ENCODE measurements at places on chromosomes 4 and X.

GRCh38 chr4:10403633-10404445, 53.4 kb downstream of the ZNF518B start:
- peak; percentile 11 for DNase-seq

DNA sequence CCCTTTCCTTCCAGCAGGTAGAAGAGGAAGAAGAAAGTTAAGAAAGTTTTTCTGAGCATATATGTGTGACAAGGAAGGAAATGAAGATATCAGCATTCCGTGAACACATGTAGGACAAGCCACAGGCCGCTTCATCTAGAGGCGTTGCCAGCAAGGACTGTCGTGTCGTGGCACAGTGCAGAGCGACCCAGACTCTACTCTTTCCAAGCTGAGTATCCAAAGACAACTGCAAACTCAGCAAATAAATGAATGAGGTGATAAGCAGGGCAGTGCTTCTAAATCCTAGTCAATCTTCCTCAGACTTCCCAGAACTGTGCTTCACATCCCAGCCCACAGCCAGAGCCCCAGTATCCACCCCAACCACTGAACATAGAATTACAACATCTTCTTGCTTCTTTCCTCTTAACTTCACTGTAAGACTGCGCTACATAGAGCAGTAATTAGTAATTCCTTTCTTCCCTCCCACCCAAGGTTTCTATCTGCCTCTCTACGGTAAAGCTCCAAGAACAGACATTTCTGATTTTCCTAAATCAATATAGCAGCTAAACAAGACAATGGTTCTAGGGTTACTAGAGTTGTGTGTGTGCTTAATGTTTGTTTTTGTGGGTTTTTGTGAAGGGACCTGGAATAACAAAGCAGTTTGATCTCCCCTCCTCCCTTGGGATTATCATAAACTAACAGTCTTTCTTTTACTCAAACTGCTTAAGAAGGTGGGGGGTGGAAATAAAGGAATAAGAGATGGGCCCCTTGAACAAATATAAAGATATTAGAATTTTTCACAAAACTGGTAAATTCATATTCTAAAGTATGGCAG, 71.6 kb downstream of the PAPSS1 start:
- no peak for DNase-seq

- no peak for DNase-seq
Measured at GRCh38 chr4:184384056-184384809, 90.1 kb downstream of the IRF2 start.

DNA sequence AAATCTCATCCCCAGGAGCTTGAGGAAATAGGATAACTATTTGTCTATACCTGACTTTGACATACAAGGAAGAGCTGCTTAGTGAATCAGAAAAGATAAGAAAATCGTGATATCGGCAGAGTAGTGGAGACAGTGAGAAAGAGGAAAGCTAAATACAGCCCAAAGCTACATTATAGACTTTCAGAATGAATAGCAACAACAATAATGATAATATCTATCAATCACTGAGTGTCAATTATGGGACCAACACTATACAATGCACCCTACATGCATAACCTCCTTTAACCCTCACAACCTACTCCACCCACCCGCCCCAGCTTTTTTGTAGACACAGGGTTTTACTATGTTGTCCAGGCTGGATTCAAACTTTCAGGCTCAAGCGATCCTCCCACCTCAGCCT, 205.1 kb downstream of the PPP3CA start:
- no peak for DNase-seq

- no peak for DNase-seq
Measured at GRCh38 chrX:104745152-104745551, 179.2 kb downstream of the IL1RAPL2 start.

DNA sequence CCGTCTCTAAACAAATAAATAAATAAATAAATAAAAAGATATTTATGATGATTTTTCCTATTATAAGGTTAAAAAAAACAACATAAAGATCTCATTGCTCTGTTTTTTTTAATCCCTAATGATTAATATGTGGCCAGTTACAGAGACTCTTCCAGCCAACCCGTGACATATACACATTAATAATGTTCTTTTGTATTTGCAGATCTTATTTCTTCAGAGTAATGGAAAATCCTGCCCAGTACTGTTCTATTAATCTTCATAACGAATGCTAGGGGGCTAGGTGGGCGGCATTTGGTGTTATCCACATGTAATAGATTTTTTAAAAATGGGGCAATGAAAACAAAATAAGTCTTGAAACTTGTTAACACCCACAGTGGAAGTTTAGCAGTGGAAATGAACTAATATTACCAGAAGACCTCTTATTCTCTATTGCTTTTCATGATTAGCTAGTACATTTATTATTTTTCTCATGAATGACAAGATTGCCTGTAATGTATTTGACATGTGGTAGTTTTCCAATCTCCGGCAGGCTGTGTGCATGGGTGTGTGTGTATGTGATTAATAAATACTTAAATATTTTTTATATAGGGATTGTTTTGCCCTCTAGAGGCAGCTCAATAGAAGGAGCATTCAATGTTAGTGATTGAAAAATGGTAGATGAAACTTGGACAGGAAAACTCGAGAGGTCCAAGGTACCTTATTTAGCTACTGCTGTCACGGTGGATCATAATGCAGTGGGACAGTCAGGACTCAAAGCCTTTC, 457.4 kb downstream of the IL1RAPL1 start:
- no peak for DNase-seq

GRCh38 chr4:11635342-11635741, 206.6 kb upstream of the HS3ST1 start:
- DNase-seq, result no peak

DNA sequence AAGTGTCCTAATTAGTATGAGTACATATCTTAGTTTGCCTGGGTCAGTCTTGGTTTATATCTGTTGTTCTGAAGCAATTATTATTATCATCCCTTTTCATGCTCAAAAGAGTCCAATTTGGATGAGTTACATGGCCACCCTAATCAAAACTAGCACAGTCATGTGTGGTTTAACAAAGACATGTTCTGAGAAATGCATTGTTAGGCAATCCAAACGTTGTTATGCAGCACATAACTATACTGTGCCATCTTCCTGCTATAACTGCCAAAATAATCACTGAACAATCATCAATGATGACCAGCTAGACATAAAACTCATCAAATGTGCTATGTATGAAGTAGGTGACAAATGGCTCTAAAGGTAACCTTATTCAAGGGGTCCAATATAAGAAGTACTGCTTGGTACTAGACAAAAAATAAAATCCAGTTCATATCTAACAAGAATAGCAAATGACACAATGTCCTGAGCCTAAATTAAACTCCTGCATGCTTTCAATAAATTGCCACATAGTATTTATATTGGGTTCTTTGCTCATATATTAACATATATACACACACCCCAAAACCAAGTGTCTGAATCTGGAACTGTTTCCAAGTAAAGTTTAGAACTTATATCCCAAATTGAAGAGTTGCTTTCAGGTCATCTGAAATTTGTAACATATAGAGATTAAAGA, 41.9 kb downstream of the CNOT6L start:
- no peak for DNase-seq

DNA sequence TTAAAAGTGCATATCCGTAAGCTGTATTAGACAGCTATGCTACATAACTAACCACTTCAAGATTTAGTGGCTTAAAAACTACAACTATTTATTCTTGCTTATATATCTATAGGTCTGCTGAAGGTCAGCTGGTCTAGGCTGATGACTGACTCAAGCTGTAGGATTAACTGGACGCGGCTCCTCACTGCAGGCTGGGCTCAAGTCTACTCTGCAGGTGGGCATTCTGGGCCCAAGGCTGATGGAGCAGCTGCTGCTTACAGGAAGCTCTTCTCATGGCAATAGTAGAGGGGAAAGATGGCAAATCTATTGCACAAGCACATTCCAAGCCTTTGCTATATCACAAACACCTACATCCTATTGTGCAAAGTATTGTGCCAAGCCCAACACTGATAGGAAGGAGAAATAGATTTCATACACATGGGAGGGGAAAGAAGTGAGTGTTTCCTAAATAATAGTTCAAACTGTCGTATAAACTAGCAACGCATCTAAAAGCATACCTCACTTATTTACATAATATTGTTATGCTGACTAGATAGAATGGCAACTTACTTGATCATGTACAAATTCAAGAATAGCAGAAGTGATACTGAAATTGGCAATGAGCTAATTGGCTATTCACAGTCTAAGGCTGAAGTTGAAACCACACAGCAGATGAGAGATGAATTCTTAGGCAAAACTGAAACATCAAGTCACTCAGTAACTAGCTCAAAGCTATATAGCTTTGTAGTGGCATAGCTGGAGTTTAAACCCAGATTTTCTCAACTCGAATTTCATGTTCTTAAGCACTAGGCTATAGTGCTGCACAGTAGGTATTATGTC, 263.8 kb downstream of the NKX6-1 start:
- no peak for DNase-seq

DNA sequence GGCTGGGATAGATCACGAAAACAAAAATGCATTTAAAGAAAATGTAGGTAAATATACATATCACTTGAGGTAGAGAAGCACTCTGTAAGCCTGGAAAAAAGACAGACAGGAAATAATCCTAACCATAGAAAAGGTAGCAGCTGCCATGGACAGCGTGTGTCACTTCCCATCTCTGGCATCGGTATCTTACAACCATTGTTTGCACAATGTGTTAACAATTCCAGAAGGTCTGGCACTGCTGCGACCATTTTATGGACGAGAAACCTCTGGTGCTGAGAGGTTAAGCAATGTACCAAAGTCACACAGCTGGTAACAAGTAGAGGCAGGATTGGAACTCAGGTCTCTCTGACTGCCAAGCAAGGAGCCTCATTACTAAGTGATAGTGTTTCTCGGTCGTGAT, 1.7 kb upstream of the MTNR1A start:
- peak; percentile 62 for DNase-seq

Data from DMS153 (cell line).